ENCODE measurements at places on chromosomes 6 and 20. TPM values are rescaled to one million over a fixed set of nuclear protein-coding genes. Genes with fewer than 3 reads are reported as not detected.

DNA sequence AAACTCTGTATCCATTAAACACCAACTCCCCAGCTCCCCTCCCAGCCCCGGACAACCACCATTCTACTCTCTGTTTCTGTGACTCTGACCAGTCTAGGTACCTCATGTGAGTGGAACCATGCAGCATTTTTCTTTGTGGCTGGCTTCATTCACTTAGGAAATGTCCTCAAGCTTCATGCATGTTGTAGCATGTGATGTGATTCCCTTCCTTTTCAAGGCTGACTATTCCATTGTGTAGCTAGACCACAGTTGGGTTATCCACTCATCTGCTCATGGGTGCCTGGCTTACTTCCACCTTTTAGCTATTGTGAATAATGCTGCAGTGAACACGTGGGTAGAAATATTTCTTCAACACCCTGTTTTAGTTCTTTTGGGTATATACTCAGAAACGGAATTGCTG is 8.8 kb upstream of the BPHL start:
- DNase-seq: no peak

DNA sequence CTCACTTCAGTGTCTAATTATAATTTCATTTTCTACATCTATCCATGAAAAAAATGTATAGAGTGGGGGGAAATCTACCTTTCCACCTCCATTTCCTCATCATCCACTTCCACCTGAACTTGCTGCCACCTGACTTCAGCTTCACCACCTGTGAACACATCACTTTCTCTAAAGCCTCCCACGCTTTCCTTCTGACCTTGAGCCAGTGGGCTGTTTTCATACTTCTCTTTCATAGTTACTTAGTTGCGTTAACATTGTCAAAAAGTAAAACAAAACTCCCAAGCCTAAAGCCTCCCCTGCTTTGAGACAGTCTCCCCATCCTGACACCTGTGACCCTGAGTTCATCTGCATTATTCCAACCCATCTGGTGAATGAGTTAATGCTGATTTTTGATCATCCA is 47.3 kb downstream of the KLHL31 start:
- DNase-seq: no peak

DNA sequence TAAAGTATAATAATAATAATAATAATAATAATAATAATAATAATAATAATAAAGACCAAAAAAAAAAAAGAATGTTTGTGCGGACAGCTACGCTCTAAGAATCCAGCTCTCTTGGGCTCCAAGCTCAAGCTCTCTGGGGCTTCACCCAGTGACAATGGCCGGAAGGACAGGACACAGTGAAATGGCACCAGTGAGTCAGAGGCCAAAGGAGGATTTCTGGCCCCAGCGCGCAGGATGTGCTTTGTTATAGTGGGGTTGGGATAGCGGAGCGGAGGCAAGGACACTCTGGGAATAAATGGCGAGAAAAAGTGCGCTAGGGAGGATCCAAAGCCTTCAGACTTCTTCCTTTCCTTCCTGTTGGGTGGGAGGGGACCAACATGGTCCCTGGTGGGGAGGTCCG is 38.2 kb downstream of the HLA-A start:
- no peak for DNase-seq

GRCh38 chr20:31494131-31494530 is 19.0 kb downstream of the REM1 start:
- peak; percentile 73 for DNase-seq

DNA sequence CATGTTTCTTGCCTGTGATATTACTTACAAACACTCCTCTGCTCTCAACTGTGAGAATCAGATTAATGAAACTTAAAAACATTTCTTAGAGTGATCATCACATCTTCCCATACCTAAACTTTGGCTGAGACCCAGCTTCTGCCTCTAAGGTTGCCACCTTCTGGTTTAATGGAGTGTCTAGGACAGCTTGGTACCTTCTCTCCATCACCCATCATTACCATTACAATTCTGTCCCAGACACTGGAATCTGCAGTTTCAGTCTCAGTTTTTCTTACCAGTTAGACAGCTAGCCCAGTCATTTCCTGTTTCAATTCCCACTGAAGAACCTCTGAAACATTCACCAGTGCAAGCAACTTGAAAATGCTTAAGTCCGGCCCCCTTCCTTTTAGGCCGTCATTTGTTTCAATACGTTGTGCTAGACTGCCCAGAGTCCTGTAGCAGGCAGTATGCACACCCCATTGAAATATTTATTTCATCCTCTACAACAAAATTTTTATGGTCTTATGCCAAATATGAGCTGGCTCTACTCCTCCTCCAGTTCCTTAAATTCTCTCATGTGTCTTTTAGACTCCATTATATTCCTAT is 107.0 kb upstream of the FOXO3 start:
- no peak for DNase-seq

GRCh38 chr6:7763881-7764280 is 38.0 kb downstream of the BMP6 start:
- DNase-seq: no peak

MATN4 gene
- 0.11 TPM for total RNA-seq

AKAP12 gene
- total RNA-seq: 52.3 TPM

- peak; percentile 83 for DNase-seq
These were observed at the start of gene MBOAT1 for GRCh38 chr6:20212392-20213111. Gene MBOAT1, minus strand, starts transcription at chr6:20212469. Its CDS starts 235 bp downstream, at chr6:20212234.

GRCh38 chr6:107847844-107848802 is 24.0 kb upstream of the SCML4 start:
- DNase-seq: peak; percentile 93

SCUBE3 gene
- 2.7 TPM for total RNA-seq

DNA sequence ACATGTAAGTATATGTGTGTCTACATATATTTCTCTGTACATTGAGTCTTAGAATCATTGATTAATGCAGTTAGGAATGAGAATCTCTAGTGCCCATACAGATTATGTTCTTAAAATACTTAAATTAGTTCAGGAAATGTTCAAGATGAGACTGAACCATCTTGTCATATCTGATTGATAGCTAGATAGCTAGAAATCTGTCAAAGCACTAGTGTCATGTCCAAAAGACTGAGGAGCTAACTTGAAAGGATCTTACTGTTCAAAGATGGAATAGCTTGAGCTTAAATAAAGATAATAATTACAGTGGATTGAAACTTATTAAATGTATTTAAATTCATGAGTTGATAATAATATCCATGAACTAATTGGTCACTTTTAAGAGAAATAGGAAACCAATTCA is 191.7 kb upstream of the TCF21 start:
- DNase-seq: no peak

GRCh38 chr6:150940941-150941340 is 75.4 kb downstream of the MTHFD1L start:
- no peak for DNase-seq

DNA sequence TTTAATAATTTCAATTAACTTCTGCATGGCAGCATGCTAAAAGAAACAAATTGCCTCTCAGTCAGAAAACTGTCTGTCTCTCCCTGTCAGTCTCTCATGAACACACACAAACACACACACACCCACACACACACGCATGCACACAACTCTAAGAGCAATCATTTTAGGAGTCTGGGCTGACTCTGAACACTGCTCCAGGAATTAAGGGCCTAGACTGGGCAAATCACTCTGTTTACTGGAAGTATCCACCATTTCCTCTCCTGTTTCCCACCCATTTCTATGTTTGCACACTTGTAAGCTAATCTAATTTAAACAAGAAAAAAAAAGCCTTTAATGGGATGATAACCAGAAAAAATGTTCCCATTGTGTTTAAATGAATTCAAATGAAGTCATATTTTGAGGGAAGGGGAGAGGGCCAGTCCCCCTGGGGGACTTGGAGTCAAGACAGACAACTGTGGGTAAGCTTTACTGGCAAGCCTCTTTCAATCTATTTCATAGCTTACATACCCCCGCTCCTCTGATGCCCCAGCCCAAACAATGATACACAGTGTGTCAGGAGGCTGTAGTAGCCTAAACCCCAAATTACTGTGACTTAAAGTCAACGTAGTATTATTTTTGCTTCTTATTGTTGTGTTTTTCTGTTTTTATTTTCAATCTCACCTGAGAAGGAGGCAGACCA is 447.8 kb upstream of the FLRT3 start:
- DNase-seq: no peak

STMND1 gene
- not detected for total RNA-seq

SOBP gene
- 3.8 TPM for total RNA-seq

GGTLC1 gene
- total RNA-seq: not detected

DNA sequence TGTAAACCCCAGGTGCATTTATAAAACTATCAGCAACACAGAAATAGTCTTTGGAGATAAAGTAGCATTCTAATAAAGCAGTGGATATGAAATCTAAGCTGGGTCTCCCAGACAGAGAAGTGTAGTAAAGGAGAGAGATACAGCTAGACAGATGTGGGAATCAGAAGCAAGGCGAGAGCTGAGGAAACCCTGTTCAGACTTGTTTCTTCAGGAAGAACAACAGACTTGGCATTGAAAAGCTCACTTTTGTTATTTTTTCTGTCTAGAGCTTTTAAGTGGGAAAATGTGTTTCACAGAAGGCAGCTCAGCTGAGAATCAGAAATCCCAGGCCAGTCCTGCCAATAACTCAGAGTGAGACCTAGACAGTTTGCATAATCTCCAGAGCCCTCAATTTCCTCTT is 52.9 kb downstream of the SLC35B3 start:
- DNase-seq: no peak

DNA sequence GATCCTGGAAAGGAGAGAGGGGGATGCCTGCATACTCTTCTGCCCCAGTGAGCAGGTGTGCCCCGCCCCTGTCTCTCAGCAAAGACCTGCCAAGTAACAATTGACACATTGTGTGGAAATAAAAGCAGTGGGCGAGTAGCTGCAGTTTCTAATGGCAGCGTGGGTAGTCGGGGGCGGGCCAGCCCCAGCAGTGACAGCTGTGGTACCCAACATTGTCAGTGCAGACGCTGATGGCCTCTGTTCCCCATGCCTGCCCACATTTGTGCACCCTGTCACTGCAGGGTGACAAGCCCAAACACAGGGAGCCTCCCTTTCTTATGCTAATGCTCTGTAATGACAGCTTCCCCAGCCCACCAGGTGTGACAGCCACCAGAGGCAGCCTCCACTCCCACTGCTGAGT is 491.7 kb downstream of the DHX35 start:
- DNase-seq: no peak

DNA sequence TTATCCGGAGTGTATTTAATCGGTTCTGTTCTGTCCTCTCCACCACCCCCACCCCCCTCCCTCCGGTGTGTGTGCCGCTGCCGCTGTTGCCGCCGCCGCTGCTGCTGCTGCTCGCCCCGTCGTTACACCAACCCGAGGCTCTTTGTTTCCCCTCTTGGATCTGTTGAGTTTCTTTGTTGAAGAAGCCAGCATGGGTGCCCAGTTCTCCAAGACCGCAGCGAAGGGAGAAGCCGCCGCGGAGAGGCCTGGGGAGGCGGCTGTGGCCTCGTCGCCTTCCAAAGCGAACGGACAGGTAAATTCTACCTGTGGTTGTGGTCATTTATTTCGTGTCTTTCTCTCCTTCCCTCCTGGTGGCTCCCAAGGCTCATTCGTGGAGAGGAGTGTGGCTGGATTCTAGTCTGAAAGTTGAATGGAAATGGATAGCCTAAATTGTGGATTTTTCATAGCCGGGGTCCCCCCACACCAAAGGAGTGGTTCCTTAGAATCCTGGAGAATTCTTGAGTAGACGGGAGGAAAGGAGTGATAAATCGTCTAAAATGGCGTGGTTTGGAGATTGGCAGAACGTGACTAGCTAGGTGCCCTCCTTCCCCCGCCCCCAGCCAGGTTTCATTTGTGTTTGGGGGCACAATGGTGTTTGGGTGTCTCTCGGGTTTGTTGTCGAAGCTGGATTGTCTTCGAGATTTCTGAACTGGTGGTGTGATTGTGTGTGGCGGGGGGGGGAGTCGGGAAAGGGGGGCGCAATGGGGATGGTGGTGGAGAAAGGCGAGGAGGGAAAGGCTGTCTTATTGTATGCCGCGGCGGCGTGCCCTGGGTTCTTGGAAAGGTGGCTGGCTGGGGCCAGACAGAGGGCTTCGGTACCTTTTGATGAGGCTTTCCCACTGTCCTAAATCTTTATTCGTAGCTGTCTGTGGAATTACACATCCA is 673 bp downstream of the MARCKS start:
- DNase-seq: peak; percentile 52

DNA sequence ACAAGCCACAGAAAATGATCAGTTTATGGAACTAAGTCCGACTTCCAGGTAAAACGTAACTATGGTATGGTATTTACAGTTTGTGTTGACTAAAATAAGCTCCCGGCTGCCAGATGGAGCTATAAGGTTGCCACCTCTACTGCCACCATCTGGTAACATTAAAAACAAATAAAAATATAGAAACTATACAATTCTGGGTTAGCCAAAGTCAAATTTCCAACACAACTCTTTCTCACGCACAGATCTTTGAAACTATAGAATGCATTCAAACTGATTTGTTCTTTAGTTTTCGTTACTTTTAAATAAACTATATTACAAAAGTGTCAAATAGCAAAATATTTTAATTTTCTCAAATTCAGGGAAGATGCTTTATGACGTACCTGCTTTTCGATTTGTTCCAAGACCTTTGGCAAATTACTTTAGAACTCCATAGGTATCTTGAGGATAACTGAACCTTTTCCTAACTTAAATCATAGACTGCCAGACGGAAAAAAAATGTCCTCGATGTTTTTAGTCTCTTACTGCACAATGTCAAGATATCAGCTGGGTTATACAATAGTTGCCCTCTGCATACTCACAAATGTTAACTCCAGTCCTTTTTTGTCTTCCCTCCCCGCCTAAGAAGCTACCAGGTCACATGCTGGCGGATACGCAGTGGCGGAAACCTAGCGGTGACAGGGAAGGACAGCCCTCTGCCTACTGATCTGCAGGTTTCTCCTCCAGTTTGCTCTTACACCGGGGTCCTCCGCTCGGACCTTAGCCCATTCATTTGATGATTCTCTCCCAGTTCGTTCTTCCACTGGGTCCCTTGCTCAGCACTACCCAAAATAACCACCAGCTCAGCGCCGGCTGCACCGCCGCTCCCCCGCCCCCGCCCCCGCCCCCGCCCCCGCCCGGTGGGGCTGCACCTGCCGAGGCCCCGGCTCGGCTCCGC is 888 bp downstream of the SLC17A5 start:
- DNase-seq: peak; percentile 82

All from H9 (cell line).